ENCODE measurements at places on chromosomes 6 and 20. TPM values are rescaled to one million over a fixed set of nuclear protein-coding genes. Genes with fewer than 3 reads are reported as not detected.

Gene KCNQ5
- 0.49 TPM for total RNA-seq

Gene ARMH2
- not detected for total RNA-seq

Gene DLK2
- total RNA-seq, result 0.16 TPM

Gene PRR18
- not detected for total RNA-seq

Gene MAP7
- 3.7 TPM for total RNA-seq

Gene DEFB121
- not detected for total RNA-seq

Gene CALHM4
- total RNA-seq, result not detected

Gene HAO1
- not detected for total RNA-seq

Gene C6orf132
- total RNA-seq, result 2.6 TPM

Data from hair follicle dermal papilla cell (primary cell).